Muscle of arm (tissue), 14 donors: ENCODE measurements at places on chromosomes 1 and 21.

- no peak for DNase-seq
These were observed 630 bp upstream of the DBT start for GRCh38 chr1:100250264-100250663.

- no peak for DNase-seq
These were observed 13.3 kb downstream of the OVAAL start for GRCh38 chr1:180571832-180572636.

DNA sequence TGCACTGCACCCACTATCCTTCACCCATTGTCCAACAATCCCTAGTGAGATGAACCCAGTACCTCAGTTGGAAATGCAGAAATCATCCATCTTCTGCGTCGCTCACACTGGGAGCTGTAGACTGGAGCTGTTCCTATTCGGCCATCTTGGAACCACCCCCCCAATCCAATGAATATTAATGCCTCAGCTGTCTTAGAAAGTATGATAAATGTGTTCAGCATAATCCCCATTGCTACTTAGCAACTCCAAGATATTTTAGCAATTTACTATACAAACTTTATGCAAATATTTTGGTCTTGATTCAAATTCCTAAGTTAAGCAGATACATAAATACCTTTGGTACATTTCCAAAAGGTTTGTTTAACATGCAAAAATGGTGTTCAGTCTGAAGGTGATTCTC is 70.5 kb upstream of the SH3GLB1 start:
- no peak for DNase-seq

DNA sequence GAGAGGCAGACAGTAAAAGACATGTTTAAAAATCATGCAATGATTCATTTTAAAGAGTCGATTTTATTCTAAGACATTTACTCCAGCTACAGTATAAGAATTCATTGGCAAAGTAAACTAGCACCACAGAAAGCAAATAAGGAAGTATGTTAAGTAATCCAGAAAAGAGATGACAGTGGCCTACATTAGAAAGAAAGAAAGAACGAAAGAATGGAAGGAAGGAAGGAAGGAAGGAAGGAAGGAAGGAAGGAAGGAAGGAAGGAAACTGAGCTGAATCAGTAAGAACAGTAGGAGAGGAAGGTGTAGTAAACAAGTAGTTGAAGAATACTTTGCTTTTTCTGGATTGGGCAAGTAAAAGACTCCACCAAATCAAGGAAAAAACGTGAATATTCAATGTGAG is 62.2 kb downstream of the ZZZ3 start:
- no peak for DNase-seq

DNA sequence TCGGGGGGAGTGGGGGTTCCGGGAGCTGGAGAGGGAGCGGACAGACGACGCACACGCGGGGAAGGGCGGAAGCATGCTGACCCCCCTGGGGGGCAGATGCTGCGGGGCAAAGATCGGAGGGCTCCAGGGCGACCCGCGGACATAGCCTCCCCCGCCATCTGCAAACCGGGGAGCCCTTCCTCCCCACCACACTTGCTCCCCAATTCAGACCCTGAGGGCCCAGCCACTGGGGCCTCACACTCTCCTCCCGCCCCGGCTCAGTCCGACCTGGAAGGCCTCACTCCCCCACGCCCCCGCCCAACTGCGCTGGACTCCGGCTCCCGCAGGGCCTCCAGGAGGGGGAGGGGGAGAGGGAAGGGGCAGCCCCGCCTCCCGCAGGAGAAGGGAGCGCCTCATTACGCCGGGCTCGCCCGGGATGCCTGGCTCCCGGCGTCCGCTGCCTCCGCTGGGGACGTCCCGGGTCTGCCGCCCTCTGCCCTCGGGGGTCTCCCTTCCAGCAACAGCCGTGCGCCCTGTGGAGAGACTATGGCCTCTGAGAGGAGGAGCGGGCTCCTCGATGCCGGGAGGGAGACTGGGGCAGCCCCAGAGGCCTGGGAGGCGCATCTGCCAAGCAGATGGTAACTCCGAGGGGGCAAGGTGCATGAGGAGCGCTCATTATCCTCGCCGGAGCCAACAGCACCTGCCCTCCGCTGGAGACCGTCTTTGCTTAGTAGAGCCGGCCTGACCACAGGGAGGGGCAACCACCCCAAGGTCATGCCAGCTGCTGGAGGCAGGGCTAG is 636 bp upstream of the CAMK2N1 start:
- DNase-seq, result no peak

GRCh38 chr1:165467706-165468105 is 22.8 kb upstream of the RXRG start:
- no peak for DNase-seq

- peak; percentile 86 for DNase-seq
These were observed at the start of gene DNAJC11 for GRCh38 chr1:6701437-6702153. Gene DNAJC11 (minus strand): TSS chr1:6701816. CDS start chr1:6701800, 16 bp downstream.

DNA sequence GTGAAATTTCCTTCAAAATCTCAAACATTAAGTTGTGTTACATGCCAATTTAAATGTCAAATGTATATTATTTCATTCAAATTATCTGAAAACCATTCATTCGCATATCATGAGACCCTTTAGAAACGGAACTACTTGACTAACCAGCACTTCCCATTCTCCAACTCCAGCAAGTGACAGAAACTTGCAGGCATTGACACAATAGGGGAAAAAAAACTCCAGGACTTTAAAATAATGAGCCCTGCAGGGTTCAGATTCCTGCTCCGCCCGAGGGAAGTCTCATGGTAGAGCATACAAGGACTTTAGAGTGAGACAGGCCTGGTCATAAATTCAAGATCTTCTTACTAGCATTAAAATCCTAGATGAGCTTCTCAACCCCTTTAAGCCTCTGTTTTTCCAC is 138.9 kb downstream of the NR5A2 start:
- no peak for DNase-seq

DNA sequence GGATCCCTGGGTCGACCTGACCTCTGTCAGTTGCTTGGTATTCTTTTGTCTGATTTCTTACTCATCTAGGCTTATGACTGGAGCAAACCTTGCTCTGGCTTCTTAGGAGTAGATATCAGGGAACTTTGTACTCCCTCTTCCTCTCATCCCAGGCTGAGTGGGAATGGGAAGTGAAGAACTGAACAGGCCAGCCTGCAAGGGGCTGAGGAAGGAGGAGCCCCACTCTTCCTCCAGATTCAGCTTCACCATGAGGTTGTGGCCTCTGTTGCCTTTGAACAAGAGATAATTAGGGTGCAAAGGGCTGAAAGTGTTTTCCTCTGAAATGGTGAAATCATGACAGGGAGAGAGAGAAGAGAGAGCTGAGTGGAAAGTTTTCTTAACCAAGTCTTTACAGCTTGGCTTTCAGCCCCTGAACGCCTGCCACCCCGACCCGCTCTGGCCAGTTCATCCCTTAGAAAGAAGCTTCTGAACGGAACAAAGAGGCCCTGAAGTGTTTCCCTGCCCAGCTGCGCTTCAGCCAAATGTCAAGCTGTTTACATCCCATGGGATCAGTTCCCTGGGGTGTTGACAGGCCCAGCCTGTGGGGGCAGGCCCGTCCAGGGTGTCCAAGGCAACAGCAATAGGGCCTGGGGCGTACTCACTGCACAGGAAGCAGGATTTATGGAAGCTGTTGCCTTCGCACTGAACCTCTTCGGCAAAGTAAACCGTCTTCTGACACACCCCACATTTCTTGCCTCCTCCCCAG is 11.2 kb downstream of the CSRP1 start:
- peak; percentile 66 for DNase-seq

- DNase-seq, result no peak
These were observed 47.6 kb downstream of the IRF2BP2 start for GRCh38 chr1:234562334-234562733.

- DNase-seq, result no peak
These were observed 38.4 kb downstream of the AHCTF1 start for GRCh38 chr1:246893191-246893939.

GRCh38 chr1:59601041-59601441 is 213.7 kb upstream of the HOOK1 start:
- no peak for DNase-seq

- no peak for DNase-seq
These were observed 11.7 kb downstream of the CHIA start for GRCh38 chr1:111302374-111302773.

- peak; percentile 48 for DNase-seq
These were observed 448 bp downstream of the G0S2 start for GRCh38 chr1:209675565-209676154.

- DNase-seq, result no peak
These were observed 60.9 kb downstream of the S100B start for GRCh38 chr21:46544003-46544402.

GRCh38 chr21:28805885-28806284 is 186.8 kb downstream of the LTN1 start:
- DNase-seq, result no peak

GRCh38 chr1:58528518-58528917 is 18.0 kb downstream of the OMA1 start:
- no peak for DNase-seq

- DNase-seq, result no peak
These were observed 233.5 kb downstream of the TRABD2B start for GRCh38 chr1:47763591-47764171.

DNA sequence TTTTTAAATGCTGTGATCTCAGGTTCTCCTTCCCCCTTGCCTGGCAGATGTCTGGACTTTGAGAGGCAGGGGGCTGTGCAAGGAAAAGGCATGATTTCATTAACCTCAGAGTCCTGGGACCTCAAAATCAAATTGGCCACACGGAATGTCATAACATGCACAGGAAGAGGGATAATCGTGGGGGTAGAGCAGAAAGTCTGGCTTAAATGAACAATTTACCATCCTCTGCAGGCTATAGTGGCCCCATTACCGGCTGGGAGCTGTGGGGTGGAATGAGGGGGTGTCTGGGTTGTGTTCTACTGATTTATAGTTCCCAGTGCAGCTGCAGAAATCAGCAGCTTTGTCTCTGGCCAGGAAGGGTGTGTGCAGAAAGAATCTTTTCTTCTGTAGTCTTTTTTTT is 10.8 kb downstream of the OPRD1 start:
- no peak for DNase-seq

DNA sequence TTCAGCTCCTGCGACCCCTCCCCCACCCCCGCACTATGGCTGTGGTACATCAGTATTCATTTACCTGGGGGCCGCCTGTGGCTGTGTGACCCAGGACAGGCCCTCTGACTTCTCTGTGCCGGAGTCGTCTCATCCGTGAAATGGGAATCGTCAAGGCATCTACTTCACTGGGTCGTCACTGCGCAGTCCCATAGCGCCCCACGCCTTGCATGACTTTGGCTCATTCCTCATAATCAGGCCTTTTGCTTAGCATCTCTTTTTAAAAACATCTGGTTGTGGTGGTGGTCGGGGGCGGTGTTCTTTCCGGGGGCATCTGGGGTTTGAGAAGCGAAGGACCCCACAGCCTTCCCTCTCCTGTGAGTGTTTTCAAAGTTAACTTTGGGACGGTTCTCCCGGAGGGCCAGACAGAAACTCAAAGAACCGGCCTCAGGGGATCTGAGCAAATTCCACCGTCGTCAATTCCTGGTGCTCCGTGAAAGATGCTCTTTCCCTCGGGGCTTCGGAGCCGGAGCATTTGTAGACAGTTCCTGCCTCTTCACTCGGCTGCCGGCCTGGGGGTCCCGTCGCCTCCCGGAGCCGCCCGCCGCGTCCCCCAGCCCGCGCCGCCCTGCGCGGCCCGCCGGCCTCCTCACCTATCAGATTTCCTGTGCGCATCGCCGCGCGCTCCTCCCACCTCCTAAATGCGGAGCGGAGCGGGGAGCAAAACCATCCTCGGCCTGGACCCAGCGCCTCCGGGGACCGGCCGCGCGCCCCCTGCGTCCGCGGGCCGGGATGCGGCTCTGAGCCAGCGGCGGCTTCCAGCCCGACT is at the start of gene B3GALT5:
Gene B3GALT5 (plus strand): TSS at position 708 of the 808 bp plus-strand sequence. CDS start 47,620 bp downstream, outside the sequence.
- DNase-seq, result no peak

DNA sequence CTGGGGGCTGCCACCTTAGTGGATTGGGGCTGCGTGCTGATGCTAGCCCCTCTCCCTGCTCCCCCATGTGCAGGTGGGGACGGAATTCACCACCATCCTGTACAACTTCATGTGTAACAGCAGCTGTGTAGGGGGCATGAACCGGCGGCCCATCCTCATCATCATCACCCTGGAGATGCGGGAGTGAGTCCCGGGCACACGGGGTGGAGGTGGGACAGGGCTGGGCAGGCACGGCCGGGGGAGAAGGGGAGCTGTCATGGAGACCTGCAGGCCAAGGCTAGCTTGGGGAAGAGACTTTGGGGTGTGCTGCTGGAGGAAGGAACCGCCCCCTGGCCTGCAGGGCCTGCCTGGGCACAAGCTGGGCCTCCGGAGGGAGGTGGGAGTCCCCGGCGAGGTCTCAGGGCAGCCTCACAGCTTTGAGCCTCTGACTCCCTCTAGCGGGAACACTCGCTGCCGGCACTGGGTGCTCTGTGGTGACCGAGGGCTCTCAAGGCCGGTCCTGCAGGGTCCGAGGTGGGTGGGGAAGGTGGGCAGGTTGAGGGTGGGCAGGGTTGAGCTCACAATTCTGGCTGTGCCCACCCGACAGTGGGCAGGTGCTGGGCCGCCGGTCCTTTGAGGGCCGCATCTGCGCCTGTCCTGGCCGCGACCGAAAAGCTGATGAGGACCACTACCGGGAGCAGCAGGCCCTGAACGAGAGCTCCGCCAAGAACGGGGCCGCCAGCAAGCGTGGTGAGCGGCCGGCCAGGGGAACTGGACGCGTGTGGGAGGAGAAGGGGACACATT is 25.0 kb upstream of the CCDC27 start:
- no peak for DNase-seq

DNA sequence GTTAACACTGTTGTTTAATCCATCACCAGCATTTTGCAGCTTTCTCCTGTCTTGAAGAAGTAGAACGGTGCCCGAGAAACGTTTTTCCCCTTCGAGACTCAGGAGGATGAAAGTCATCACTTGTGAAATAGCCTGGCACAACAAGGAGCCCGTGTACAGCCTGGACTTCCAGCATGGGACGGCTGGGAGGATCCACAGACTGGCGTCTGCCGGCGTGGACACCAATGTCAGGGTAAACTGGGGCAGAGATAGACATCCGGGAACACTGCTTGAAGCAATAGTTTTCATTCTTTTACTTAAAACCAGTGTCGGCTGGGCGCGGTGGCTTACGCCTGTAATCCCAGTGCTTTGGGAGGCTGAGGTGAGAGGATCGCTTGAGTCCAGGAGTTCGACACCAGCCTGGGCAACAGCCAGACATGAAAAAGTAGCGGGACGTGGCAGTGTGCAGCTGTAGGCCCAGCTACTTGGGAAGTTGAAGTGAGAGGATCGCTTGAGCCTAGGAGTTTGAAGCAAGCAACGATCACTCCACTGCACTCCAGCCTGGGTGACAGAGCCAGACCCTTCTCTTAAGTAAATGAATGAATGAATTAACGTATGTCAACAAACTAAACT is 945 bp downstream of the CHAF1B start:
- no peak for DNase-seq

DNA sequence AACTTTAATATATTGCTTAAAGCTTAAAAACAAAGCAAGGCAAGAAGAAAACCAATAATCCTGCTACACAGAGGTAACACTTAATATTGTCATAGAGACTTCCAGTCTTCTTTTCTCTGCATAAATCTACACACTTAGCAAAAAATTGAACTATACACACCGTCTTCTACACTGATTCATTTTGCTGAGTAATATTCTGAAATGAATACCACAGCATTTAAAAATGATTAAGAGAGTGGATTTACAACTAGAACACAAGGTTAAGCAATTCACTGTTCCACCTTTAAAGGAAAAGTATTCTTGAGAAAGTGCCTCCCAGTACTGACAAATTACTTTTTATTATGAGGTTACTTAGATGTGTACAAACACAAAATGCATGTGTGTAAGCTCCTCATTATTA is 22.2 kb upstream of the ITPKB start:
- DNase-seq, result no peak
